Hepatic stellate cell (primary cell): ENCODE measurements at places on chromosomes 12 and 14.

- no peak for DNase-seq
Observed at GRCh38 chr14:94307410-94307992, 14.4 kb upstream of the SERPINA10 start.

DNA sequence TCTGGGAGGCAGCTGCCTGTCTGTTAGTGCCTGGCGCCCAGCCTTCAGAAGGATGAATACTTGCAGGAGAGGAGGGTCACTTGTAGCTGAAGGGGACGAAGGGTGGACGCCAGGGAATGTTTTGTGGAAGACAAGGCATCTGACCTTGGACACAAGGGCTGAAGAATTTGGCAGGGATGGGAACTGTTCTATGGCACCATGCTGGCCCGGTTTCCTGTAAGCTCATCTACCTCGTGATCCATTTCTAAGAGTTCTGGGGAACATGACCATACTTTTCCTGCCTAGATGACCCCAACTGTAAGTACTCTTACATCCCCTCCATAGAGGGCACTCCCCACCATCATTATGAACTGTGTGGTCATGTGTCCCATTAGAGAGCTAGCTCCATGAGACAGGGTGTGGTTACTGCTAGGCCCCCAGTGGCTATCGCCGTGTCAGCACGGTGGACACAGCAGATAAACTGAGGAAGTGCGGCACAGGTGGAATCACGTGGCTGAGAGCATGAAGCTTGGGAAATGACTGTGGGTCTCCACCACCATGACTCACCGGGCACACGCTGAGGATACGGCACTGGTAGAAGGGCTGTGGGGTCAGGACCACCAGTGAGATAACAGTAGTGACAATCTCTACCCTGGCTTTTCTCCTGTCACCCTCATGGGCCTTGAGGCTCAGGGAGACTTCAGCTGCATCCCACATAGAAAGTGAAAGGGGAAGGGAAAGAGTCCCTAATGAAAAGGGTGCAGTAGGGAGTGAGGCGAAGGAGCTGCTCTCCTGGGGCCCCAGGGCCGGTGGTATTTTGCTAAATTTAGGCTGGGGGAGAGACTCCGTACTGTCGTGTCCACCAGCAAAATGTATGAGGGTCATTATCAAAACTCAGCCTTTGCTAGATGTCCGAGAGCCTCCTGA, 252.6 kb downstream of the FOXN3 start:
- no peak for DNase-seq

DNA sequence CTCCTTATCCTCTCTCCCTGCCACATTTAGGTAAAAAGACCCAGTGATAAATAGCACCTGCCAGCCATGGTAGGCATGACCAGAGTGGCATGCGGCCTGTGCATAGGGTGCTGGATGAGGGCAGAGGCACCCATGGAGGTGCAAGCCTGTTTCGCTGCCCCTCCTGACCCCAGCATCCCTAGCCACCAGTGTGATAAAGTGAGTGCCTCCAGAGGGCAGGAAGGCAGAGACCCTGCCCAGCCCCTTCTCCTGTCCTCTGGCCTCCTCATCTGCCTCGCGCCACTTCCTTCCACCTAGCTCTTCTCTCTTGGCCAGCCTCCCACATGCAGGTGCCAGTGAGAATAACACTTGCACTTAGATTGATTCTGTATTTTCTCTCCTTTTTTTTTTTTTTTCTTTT, 108.3 kb upstream of the FUT8 start:
- DNase-seq = no peak

DNA sequence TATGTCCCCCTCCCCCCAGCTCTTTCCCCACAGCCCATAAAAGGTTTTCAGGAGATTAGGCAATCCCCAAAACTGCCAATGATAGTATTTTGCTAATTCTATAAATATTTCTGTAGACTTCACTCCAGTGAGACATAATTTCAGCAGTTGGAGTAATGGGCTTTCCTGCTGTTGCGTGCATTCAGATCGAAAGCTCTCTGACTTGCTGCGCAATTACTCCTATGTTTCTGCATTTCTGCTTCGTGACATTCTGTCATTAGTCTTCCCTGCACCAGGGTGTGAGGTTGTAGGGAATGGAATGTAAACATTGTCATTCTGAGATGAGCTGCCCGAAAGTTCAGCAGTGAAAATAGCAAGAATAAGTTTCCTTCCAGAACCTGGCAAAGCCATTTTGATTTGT, 58.2 kb downstream of the SAMD4A start:
- DNase-seq = peak; percentile 43

DNA sequence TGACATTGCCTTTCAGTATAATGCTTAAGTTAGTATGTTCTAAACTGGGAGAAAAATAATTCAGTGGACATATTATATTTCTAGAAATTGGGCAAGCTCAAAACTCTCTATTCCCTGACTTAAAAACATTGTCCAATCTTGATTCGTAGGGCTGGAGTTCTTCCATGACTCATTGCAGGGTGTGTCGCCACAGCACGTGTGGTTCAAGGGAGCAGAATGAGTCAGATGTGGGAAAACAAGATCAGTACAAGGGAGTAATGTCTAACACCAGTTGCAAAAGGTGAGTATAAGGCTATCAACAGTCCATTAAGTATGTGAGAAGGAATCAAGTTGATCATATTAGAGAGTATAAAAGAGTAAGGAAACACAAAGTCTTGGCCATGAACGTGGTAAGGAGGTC, 887.0 kb downstream of the TMTC2 start:
- no peak for DNase-seq
